ENCODE measurements at places on chromosomes 2 and 18.

GRCh38 chr18:35969676-35970075 lies 2.8 kb upstream of the RMP24 start:
- no peak for DNase-seq

DNA sequence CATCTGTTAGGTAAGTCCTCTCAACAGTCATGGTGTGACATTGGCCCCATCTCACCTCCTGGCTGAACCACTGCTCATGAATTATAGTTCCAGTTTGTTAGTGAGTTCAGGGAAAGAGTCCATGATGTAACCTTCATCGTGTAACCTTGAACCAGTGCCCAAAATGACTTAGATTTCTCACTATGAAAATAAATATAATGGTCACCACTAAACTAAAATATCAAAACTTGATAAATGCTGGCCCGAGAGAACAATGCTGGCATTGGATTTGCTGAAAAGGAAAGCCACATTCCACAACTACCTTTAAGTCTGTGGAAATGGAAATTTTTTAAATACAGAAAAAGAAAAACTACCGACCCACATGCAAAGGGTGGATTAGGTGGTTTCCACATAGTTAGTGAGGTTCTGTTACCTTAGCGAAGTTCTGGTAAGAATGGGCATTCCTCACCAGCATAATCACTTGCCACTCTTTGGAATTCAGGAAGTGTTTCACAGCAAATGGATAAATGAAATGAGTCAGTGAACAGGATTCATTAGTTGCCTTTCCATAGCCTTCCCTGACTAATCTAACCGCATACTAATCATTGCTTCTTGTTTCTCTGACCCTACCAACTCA lies 133.9 kb upstream of the CTAGE1 start:
- no peak for DNase-seq

GRCh38 chr2:21289551-21289950 lies 165.8 kb downstream of the TDRD15 start:
- no peak for DNase-seq

GRCh38 chr2:240183875-240184590 lies 43.6 kb upstream of the OTOS start:
- DNase-seq: no peak

- DNase-seq: no peak
Measured at GRCh38 chr2:112644155-112644932, 1.4 kb upstream of the SLC20A1 start.

- no peak for DNase-seq
Measured at GRCh38 chr18:3119401-3120341, 100.1 kb downstream of the MYOM1 start.

- no peak for DNase-seq
Measured at GRCh38 chr2:71791501-71792135, 338.3 kb downstream of the DYSF start.

GRCh38 chr2:231688719-231689118 lies 19.6 kb upstream of the PTMA start:
- DNase-seq: no peak

DNA sequence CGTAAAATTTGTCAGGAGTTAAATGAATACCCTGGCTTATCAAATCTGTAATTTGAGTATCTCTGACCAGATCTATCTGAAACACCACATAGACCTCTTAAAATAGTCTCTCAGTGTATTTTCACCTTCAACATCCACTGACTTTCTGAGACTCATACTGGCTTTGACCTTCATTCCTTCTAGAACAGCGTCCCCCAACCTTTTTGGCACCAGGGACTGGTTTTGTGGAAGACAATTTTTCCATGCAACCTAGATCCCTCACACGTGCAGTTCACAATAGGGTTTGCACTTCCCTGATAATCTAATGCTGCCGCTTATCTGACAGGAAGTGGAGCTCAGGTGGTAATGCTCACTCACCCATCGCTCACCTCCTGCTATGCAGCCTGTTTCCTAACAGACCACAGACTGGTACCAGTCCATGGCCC lies 3.2 kb downstream of the NBAS start:
- DNase-seq: no peak

Measured in NCI-H1105 treated with DMSO at 0.1 percent for 48 hours (cell line).